ENCODE measurements at places on chromosomes 5 and 9.

GRCh38 chr5:107516452-107517184 lies 154.1 kb downstream of the EFNA5 start:
- DNase-seq: no peak

GRCh38 chr5:133700251-133700650 lies 87.9 kb upstream of the FSTL4 start:
- no peak for DNase-seq

DNA sequence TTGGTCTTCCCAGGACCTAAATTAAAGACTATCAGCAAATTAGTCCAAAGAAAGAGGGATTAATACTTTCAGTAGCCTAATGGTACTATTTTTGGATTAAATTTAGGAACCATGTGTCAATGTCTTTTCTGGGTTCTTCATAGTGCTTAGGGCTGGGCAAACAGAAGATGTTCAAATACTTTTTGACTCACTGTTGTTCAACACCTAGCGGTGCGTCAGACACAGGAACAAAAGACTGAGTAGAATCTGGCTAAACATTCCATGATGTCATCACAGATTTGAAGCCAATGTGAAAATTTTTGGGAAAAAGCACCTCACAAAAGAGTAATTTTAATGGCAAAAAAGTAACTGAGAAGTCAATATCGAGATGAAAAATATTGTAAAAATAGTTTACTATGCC lies 544.4 kb downstream of the EFNA5 start:
- DNase-seq: no peak

GRCh38 chr9:118643118-118643517 lies 726.1 kb downstream of the BRINP1 start:
- no peak for DNase-seq

GRCh38 chr9:126228111-126228780 lies 98.4 kb upstream of the MVB12B start:
- no peak for DNase-seq

DNA sequence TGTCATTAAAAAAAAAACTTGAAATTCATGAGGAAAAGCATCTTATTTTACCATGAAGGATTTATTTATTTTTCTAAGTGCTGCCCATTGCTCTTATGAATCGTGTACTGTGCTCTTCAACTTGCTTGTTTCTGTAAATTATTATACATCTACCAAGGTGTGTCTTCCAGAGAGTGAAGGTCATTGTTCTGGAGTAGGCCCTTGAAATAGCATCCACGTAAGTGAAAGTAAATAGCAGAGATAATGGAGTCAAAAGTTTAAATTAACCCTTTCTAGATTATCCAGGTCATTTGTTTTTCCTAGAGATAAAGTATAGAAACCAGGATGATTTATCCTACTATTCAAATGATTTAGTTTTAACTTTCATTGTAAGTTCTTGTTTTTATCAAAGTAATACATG lies 473.1 kb downstream of the DIRAS2 start:
- DNase-seq: no peak

DNA sequence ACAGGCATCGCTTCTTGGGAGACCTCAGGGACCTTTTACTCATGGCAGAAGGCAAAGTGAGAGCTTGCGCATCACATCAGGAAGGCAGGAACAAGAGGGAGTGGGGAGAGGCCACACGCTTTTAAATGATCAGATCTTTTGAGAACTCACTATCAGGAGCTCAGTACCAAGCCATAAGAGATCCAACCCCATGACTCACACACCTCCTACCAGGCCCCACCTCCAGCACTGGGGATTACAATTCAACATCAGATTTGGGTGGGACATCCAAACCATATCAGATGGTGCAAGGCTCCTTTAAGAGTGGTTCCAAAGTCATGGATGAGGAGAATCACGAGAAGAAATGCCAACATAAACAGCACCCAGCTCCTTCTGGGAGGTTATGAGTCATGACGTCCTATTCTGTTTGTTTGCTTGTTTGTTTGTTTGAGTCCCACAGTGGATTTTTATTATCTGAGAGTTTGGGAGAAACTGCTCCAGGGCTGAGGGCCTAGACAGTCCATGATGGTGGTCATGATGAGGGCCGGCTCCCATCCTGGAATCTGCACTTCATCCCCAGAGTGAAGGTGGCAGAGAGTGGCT lies 453.5 kb downstream of the GADD45G start:
- DNase-seq: no peak

- no peak for DNase-seq
Measured at GRCh38 chr5:89300426-89300970, 417.5 kb upstream of the MEF2C start.

- DNase-seq: no peak
Measured at GRCh38 chr9:114001794-114002261, 76.3 kb downstream of the AMBP start.

All from mucosa of descending colon (tissue), 3 donors.